ENCODE measurements at places on chromosomes 16 and 17.
A peak's percentile ranks its signal among the peaks of the same experiment; 100 is the strongest.

GRCh38 chr17:82348866-82349265 lies 10.2 kb upstream of the TEX19 start:
- DNase-seq = no peak

- DNase-seq = no peak
These were observed 47.0 kb downstream of the PGS1 start for GRCh38 chr17:78425429-78425828.

DNA sequence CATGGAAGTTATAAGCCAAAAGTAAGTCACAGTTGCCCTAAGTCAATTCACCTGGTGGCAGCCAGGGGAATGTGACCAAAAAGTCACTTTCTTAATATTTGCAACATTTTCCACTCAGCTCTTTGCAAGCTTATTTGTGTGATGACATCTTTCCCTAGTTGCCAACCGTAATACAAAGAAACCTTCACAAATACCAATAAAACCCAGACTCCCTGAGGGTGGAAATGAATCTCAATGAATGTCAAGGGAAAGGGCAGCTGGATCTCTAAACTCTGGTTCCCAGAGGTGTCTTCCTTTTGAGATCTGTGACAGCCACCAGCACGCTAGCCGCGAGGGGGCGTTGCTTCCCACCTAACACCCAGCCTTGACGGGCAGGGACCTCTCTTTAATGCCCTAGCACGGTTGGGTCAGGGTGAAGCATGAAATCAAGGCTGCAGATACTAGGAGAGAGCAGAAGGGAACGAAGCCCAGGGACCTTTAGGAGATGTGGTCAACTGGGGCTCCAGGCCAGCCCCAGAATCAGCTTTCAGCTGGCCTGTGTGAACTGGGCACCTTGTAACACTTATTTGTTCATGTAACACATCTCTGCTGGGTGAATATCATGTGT lies 82.2 kb downstream of the CMC2 start:
- DNase-seq = peak; percentile 45

GRCh38 chr16:53372992-53373871 lies 61.0 kb upstream of the RBL2 start:
- no peak for DNase-seq

DNA sequence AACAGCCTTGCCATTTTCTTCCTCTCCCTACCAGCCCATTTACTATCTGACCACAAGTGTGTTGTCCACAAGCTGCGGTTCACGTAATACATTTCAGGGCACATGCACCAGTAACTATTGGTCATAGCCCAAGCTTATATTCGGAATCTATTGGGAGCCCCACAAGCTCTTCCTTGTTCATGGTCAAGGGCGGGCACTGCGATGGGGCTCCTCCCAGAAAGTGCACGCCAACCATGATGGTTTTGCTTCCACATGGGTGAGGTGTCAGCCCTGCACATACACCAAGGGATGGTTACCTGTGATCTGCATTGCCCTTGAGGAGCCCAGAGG lies 12.1 kb downstream of the THRA start:
- DNase-seq = no peak

DNA sequence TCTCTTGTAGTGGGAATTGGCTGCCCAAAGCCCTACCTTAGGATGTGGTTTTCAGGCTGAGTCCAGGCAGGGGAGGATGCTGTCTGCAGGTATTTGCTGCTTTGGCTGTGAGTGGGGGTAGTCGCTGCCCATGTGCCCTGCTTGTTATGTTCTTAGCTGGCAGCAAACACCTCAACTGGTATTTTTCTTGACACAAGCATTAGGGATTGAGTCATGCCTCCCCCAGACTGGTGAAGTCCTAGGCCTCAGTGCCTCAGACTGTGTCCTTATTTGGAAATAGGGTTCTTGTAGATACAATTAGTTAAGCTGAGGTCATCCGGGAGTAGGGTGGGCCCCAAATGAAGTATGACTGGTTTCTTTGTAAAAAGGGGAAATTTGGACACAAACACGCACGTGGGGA lies 808.3 kb upstream of the EEF2KMT start:
- DNase-seq = no peak

GRCh38 chr16:17369421-17370222 lies 101.1 kb downstream of the XYLT1 start:
- peak; percentile 59 for DNase-seq

DNA sequence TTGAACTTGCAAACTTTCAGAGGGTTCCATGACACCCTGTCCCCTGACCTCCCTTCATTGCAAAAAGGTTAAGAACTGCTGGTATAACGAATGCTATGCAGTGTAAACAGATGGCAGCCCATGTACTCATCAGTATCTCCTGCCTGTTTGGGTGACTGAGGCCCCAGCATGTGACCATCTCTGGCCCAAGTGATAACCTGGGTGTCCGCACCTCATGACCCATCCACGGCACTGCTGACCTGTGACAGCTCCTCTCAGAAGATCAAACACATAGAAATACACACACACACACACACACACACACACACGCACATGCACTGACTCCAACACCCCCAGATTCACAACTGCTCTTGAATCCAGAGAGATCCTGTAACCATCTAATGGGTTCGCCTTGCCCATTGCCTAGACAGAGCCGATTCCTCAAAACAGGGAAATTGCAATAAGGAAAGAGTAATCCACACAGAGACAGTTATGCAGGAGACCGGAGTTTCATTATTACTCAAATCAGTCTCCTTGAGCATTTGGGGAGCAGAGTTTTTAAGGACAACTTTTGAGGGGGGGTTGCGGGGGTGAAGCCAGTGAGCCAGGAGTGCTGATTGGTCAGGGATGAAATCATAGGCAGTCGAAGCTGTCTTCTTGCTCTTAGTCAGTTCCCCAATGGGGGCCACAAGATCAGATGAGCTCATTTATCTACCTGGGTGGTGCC lies 11.3 kb upstream of the PHOSPHO1 start:
- DNase-seq = no peak

DNA sequence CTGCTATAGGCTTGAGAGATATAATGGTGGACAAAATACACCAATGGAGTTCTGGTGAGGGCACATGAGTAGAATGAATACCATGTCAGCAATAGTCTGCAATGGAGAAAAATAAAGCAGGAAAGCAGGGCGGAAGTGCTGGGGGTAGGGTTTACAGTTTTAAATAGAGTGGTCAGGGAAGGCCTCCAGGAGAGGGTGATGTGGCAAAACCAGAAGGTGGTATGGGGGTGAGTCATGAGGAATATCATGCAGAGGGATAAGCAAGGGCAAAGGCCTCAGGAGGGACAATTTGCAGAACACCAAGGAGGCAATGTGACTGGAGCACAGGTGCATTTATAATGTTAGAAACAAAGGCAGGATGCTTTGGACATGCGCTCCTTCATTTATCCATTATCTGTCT lies 102.0 kb downstream of the ITFG1 start:
- no peak for DNase-seq

- DNase-seq = no peak
These were observed 704.1 kb downstream of the CDH11 start for GRCh38 chr16:64417711-64418227.

GRCh38 chr17:77772899-77773358 lies 185.6 kb upstream of the TNRC6C start:
- no peak for DNase-seq

- no peak for DNase-seq
These were observed 281.6 kb upstream of the CCL2 start for GRCh38 chr17:33973491-33973890.

GRCh38 chr17:40058186-40058784 lies 4.1 kb upstream of the MED24 start:
- no peak for DNase-seq

DNA sequence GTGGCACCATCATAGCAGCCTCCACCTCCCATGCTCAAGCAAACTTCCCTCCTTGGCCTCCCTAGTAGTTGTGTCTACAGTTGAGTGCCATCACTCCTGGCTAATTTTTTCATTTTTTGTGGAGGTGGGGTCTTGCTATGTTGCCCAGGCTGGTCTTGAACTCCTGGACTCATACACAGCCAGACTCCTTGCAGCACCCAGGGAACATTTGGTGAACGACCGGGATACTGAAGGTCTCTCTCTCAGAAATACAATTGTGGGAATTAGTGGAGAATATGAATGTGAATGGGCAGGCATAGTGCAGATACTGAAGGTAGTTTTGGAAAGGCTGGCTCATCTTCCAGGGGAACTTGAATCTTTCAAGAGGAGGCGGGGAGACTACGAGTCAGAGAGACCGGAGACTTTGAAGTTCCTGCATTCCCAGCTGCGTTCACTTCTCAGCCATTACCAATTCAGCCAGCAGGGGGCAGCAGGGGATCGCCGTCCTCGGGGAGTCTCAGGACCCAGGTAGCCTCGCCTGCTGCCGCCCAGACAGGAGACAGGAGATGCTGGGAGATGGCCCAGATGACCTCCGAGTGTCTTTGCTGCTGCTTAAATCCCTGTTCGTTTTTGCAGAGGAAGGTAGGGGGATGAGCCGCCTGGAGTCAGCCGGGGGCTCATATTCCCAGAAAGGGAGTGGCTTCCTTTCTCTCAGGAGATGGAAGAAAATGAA lies 68.6 kb downstream of the HAPSTR1 start:
- peak; percentile 60 for DNase-seq

GRCh38 chr17:45021607-45022287 lies 29.7 kb downstream of the DCAKD start:
- peak; percentile 25 for DNase-seq

- no peak for DNase-seq
These were observed 61.0 kb downstream of the PLD6 start for GRCh38 chr17:17144916-17145665.

GRCh38 chr17:51650772-51651171 lies 390.4 kb downstream of the UTP18 start:
- DNase-seq = no peak

DNA sequence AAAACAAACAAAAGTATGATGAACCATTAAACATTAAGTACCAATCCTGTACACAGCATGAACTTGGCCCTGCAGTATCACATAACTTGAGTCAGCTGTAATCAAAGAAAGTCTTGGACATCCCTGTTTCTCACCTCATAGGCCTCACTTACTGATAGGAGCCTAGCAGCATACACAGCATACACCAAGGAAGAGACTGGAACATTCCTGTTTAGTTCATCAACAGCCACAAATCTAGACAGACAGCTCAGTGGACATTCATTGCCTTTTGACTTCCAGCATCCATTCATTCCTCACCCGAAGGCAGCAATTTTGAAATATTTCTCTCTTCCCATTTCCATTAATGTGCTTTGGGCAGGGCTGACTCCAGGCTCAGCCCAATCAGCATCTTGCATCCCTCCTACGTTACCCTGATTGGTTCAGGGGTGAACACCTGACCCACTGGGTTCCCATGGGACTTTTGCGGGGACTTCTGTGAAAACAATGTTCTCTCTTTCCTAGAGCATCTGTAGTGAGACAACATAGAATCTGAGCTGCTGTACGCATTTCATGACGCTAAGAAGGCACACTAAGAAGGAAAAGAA lies 336.7 kb upstream of the ZFHX3 start:
- no peak for DNase-seq

GRCh38 chr17:79813297-79814126 lies 16.6 kb upstream of the CBX8 start:
- DNase-seq = no peak

DNA sequence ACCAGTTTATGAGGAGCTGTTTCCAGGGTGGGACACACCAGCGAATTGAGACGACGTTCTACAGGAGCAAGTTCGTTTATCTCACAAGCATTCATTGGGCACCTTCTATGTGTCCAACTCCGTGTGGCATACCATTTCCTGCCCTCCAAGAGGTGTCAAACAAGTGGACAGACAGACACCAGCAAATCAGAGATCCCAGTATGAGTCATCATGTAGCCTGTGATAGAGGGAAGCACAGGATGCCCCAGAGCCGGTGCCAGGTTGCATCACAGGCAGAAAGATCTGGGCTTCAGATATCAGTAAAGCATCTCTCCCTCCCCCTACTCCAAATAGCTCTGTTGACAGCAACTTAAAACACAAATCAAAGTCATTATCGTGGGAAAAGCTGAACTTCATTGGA lies 31.8 kb upstream of the MAF start:
- DNase-seq = no peak

DNA sequence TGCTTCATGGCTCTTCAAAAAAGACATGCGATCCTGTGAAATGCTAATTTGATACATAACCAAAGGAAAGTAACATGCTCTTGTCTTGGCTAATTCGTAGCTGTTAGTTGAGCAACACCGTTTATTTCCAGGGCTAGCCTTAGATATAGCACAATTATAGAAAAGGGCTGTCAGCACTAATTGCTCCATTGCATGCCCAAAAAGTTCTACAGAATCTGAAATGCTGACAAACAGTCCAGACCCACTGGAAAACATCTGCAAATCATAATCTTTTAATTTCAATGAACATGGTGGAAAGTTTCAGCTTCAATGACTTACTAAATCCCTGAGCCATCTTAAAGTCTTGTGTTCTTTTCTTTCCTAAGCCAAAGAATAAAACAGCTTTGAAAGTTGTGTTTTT lies 42.9 kb upstream of the NUDT7 start:
- no peak for DNase-seq

DNA sequence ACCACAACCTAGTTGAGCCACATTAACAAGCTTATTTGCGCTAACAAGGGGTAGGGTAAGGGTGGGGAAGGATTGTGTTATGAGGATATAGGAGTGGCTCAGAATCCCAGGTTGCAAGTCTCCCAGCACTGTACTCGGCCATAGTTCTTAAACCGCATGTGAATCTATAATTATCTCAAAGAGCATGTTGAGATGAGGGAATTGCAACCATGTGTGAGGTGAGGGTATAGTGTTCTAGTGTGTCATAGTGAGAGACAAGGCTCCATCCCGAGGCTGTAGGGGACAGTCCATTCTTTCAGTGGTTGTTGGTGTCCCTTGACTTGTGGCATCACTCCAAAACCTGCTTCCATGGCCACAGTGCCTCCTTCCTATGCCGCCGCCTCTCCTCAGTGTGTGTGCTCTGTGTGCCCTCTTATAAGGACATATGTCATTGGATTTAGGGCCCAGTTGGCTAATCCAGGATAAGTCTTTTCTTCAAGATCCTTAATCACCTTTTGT lies 22.7 kb upstream of the ATP5MC1 start:
- no peak for DNase-seq

- no peak for DNase-seq
These were observed 1.9 kb downstream of the PCGF2 start for GRCh38 chr17:38746004-38746848.

DNA sequence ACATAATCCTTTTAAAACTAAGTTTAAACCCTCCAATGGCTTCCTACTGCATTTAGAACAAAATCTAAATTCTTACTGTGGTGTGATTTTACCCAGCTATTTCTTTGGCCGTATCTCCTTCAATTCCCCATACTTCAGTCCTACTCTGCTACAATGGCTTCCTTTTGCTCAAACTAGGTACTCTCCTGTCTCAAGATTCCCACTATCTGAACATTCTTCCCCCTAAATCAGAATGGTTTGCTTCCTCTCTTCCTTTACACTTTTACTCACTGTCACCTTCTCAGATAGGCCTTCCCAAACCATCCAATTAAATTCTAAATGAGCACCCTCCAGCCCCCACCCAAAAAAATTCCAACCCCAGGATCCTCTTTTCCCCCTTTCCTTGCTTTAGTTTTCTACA lies 109.2 kb downstream of the BRIP1 start:
- no peak for DNase-seq

GRCh38 chr17:80501741-80502577 lies 25.6 kb upstream of the NPTX1 start:
- DNase-seq = no peak
